ENCODE measurements at places on chromosomes 7 and 10.

GRCh38 chr10:71589617-71590551, 129.7 kb downstream of the C10orf105 start:
- no peak for DNase-seq

GRCh38 chr10:128929767-128930166, 537.3 kb upstream of the MGMT start:
- no peak for DNase-seq

DNA sequence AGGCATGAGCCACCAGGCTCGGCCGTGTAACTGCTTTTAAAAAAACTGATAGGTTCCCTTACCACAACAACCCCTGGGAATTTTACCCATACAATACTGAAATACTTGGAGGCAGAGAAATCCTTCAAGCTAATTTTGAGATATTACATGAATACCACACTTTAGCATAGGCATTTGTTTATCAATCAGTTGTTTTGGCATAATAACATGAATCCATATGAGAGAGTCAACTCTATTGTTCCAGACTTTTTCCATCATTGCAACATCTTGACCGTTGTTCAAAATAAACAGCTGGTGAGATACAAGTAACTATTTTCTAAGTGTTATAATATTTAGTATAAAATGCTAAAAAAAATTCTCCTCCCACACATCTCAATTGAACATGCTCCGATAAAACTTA, 36.8 kb downstream of the LAMB4 start:
- DNase-seq, result peak; percentile 85

DNA sequence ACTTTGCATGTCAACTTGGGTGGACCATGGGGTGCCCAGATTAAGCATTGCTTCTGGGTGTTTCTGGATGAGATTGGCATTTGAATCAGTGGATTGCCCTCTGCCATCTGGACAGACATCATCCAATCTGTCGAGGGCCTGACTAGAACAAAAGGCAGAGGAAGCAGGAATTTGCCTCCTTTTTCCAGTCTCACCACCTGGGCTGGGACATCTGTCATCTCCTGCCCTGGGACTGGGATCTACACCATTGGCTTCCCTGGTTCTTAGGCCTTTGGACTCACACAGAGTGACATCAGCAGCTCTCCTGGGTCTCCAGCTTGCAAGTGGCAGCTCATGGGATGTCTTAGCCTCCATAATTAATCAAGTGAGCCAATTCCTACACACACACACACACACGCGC, 10.3 kb downstream of the SLC13A4 start:
- no peak for DNase-seq

GRCh38 chr10:130230036-130230435, 93.8 kb downstream of the GLRX3 start:
- no peak for DNase-seq

DNA sequence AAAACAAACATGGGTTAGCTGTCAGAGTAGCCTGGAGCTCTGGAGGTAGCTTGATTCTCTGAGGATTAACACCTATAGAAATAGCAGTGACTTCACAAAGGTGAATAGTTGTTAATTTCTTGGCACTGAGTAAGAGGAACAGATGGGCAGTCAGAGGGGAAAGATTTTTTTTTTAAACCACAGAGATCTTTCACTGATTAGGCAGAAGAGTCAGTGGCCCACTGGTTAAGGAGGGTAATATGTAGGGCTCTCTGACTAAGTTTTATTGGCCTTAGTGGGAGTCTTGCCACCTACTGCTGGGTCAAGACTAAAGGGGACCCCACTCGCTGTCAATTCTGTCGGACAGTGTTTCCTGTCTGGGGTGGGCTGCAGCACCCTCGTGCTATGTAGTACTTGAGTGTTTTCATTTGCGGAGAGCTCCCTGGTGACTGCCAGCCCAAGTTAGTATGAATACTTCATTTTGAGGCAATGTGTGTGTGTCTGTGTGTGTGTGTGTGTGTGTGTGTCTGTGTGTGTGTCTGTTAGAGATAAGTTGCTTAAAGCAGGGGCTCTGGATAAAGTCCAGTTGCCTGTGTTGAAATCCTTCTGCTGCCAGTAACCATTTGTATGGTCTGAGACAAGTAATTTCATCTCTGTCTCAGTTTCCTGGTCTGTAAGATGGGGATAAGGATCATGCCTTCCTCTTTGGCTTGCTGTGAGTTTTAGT, 145.2 kb downstream of the ARID5B start:
- peak; percentile 76 for DNase-seq

GRCh38 chr10:110083884-110084283, 76.1 kb downstream of the ADD3 start:
- DNase-seq, result no peak

GRCh38 chr10:79324032-79324695, 23.1 kb upstream of the PPIF start:
- no peak for DNase-seq

DNA sequence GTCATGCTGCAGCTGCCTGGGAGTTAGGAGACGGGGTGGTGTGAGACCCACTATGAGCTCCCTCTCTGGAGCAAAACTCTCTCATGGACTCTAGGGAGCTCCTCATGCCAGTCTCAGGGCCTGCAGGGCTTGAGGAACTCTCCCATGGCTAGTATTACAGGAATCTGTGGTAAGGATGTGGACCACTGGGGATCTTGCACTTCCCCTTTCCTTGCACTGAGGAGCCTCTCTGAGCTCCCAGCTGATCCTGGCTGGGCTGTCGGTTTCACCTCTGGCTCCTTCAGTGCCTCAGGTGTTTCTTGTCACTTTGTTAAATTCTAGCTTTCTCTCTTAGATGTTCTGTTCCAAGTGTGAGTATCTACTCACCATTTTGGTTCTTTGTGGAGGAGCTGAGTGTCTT, 71.6 kb upstream of the IMMP2L start:
- no peak for DNase-seq

DNA sequence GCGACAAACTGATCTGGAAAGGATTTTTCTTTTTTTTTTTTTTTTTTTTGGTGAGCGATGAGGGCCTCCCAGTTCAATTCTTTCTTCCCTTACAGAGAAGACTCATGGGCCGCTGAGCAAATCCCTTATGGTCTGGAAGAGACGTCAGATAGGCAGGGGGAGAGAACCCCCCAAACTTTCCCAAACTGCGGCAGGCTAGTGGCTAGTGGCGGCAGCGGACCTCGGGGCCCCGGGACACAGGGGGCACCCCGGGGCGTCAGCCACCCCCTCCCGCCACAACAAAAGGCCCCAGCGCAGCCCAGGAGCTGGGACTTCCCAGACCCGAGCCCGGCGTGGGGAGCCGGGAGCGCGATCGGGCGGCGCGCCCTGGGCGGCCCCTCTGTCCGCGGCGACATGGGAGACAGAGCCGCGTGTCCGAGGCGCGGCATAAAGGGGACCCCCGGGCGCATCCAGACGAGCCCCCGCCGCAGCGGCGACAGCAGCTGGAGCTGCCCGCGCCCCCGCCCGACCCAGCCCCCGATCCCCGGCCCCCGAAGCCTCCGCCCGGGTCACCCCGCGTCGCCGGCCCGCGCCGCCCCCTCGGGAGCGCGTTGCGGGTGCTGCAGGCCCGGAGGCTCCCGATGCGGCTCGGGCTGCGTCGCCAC, 755 bp downstream of the FAM171A1 start:
- DNase-seq, result peak; percentile 14

GRCh38 chr10:23696476-23696875, 257.6 kb downstream of the OTUD1 start:
- DNase-seq, result no peak

DNA sequence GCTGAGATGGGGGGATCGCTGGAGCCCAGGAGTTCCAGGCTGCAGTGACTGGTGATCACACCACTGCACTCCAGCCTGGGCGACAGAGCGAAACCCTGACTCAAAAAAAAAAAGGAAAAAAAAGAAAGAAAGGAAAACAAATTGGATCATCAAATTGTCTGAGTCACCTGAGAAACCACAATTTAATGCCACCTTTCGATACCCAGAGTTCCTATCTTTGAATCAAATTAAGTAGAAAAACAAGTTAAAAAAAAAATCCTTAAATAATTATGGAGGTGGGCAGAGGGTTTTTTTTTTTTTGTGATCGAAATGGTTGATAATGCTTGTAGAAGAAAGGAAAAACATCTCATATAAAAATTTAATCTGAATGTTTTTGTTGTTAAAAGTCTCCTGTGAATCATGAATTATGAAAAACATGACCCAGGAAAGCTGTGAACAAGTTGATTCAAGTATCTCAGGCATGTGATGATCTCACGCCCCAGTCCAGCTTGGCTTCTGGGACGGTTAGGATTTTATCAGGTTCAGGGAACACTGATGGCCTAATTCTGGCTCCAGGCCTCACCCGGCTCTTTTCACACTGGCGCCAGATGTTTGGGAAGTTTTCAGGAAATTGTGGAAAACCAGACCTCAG, 25.3 kb upstream of the CUX1 start:
- DNase-seq, result no peak

- no peak for DNase-seq
These were observed 17.5 kb downstream of the ADRB1 start for GRCh38 chr10:114061148-114061547.

- no peak for DNase-seq
These were observed 22.2 kb upstream of the WNT16 start for GRCh38 chr7:121306565-121306964.

- DNase-seq, result peak; percentile 11
These were observed 76.9 kb downstream of the UBE2H start for GRCh38 chr7:129875745-129876411.

- DNase-seq, result no peak
These were observed 31.5 kb upstream of the OR9A4 start for GRCh38 chr7:141884539-141885225.

DNA sequence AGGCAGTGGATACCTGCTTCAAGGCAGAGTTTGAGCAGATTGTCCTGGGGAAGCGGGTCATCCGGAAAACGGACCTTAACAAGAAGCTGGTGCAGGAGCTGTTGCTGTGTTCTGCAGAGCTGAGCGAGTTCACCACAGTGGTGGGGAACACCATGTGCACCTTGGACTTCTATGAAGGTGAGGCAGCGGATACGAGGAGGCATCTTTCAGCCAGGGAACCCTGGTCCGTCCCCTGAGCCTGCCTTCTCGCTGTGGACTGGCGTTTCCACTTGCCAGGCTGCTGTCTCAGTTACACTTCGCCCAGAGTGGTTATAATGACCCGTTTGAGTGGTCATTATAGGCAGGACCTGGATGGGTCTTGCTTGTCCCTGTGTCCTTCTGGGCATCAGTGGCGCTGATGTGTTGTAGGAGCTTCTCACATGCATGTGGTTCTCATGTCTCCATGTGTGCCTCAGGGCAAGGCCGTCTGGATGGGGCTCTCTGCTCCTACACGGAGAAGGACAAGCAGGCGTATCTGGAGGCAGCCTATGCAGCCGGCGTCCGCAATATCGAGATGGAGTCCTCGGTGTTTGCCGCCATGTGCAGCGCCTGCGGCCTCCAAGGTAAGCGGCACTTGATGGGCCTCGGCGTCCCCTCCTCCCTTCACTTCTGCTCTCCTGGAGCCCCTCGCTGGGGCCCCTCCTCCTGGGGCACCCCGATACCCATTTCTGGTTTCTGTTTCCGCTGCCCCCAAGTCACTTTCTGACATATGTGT, 18.0 kb downstream of the UPP1 start:
- no peak for DNase-seq

DNA sequence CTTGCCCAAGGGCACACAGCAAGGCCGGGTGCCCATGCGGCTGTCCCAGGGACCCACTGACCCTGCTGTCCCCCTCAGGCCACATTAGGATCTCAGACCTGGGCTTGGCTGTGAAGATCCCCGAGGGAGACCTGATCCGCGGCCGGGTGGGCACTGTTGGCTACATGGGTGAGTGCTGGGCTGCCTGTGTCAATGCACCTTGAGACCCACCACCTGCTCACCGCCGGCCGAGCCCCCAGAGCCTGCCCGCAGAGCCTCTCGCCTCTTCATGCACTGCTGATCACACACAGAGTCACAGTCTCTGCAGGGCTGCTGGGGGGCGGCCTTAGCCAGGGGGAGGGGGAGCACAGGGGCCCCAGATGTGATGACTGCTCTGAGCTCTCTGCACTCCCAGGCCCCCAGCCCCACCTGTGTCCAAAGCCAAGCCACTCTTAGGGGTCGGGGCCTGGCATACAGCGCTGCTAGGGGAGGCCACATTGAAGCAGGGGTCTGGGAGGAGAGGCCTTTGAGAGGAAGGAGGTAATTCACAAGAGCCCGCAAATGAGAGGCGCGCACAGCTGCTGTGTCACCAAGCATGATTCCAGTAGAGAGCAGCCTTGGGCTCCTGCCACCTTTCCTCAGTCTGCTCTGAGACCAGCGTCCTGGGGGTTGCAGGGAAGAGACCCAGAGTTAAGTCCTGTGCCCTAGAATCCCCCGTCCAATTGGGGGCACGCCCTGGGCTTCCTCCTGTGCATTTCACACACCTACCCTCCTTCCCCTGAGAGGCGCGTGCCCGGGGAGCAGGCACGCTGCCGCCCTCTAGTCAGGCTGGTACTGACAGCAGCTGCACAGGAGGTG, 100.4 kb downstream of the RGS10 start:
- DNase-seq, result no peak

GRCh38 chr10:133565441-133566294, at the start of gene SYCE1:
Gene SYCE1 (minus strand): TSS chr10:133565583. CDS start chr10:133565529, 54 bp downstream.
- no peak for DNase-seq

- no peak for DNase-seq
These were observed 225.3 kb downstream of the PTEN start for GRCh38 chr10:88088441-88089340.

- no peak for DNase-seq
These were observed 103.4 kb upstream of the ANLN start for GRCh38 chr7:36286226-36286625.

GRCh38 chr10:28694530-28694929, 17.2 kb downstream of the BAMBI start:
- DNase-seq, result no peak

- DNase-seq, result peak; percentile 22
These were observed 184.7 kb downstream of the VTI1A start for GRCh38 chr10:112631501-112632400.

GRCh38 chr10:58662314-58662713, 149.6 kb downstream of the BICC1 start:
- peak; percentile 86 for DNase-seq

- DNase-seq, result no peak
These were observed 85.4 kb downstream of the PROSER2 start for GRCh38 chr10:11908536-11908935.

DNA sequence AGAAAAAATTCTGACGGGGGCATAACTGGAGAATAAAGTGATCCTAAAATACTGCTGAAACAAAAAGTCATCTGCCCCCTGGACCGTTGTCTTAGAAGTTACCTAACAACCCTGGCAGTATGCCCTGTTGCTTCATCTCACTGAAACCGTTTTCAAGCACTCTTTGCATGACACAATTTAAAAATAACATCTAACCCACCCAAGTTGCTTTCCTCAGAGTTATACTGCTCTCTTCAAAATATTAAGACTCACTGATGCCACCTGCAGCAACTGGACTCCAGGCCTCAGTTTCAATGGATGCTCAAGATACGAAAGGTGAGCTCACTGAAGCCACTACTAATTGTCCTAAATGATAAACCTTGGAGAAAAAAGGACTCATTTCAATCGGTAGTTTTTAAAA, 57.4 kb downstream of the CDK6 start:
- DNase-seq, result peak; percentile 92
